Natural killer cell (primary cell): ENCODE measurements at places on chromosomes 5 and 9. TPM values are rescaled to one million over a fixed set of nuclear protein-coding genes. Genes with fewer than 3 reads are reported as not detected.

DNA sequence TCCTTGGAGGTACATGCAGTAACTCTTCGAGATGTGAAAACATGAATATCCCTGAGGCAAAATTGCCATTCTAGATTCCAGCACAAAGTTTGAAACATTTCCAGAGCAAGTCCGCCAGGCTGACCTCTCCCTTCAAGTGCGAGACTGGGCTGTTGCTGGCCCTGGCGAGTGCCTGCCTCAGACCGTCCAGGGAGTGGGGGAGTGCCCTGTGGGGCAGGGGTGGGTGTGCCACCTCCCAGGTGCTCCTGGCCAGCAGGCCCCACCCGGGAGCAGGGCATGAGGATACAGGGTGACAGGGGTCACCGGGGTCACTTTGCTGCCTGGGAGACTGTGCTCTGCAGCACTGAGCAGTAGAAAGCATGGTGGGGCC lies 199.9 kb downstream of the AOPEP start:
- H3K4me1 ChIP-seq = no peaks in the 10 kb centered on the region
- DNase-seq = no peak
- H3K27ac ChIP-seq = no peak overlapping the region
- no peaks in the 10 kb centered on the region for H3K27me3 ChIP-seq
- no peak overlapping the region for H3K4me3 ChIP-seq

ROPN1L gene
- 1.2 TPM for total RNA-seq

RBM22 gene
- total RNA-seq = 145 TPM

DNA sequence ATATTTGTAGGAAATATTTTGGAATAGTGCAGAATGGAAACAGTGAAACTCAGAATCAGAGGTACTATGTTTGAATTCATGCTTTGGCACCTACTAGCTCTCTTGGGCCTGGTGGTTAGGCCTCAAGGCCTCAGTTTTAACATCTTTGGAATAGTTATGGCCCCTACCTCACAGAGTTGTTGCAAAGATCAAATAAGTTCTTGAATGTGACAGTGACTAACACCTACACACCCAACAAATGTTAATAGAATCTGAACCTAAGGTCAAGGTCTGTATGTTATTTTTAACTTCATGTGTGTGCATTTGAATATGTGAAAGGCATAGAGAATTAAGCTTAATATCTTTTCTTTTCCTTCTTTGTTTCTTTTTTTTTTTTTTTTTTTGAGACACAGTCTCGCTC lies 87.3 kb downstream of the SLC44A1 start:
- no peak overlapping the region for H3K4me3 ChIP-seq
- no peak for DNase-seq
- H3K27ac ChIP-seq = no peak overlapping the region

- H3K36me3 ChIP-seq = no peaks in the 10 kb centered on the region
- DNase-seq = no peak
- no peak within 1 kb of the TSS for H3K27ac ChIP-seq
- no peaks in the 10 kb centered on the region for H3K4me1 ChIP-seq
- no peaks in the 10 kb centered on the region for H3K27me3 ChIP-seq
Measured at GRCh38 chr5:140806834-140807775, at the start of gene PCDHA4. Gene PCDHA4 (plus strand): TSS chr5:140807068.

DNA sequence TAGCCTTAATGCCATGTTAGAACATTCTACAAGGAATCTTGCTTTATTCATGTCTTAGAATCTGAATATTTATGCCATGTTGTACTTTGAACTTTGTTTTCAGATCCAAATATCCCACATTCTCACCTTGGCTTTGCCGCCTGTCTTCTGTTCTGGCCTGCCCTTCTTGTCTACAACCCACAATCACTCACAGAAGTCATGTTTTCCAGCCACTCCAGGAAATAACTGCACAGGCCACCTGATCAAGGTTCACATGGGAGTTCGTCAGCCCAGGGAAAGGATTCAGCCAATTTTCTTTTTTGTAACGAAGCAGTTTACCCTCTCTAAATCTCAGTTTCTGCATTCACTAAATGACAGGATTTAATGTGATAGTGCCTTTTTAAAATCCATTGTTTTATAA lies 70.5 kb downstream of the JAKMIP2 start:
- H3K36me3 ChIP-seq = no peaks in the 10 kb centered on the region
- no peaks in the 10 kb centered on the region for H3K27me3 ChIP-seq
- no peak overlapping the region for H3K27ac ChIP-seq

SPARC gene
- 48.5 TPM for total RNA-seq

DNA sequence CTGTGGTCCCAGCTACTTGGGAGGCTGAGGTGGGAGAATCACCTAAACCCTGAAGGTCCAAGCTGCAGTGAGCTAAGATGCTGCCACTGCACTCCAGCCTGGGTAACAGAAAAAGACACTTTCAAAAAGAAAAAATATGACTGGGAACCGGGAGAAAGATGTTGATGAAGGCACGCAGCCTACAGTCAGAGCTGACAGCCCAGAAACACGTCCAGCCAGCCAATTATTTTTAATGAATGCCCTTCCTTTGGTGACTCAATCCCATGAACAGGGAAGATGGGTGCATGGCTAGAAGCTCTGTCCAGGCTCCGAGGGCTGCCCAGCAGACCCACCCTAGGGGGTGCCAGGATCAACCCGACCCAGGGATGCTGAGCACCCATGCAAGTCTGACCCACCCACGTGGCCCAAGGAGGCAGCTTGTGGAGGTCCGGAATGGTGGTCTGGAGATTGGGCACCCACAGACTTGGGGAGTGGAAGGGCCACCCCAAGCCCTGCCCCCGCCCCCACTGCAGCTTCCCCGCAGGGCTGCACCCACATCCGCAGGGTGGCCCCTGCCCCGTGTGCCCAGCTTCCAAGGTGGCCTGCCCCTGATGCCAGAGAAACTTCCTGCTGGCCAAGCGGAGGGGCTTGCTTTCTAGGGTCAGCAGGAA lies 51.0 kb downstream of the ADAMTS2 start:
- H3K27me3 ChIP-seq = no peaks in the 10 kb centered on the region
- no peak overlapping the region for H3K27ac ChIP-seq
- no peak for DNase-seq
- H3K4me1 ChIP-seq = no peaks in the 10 kb centered on the region
- no peak overlapping the region for H3K4me3 ChIP-seq

OTP gene
- total RNA-seq = not detected

DNA sequence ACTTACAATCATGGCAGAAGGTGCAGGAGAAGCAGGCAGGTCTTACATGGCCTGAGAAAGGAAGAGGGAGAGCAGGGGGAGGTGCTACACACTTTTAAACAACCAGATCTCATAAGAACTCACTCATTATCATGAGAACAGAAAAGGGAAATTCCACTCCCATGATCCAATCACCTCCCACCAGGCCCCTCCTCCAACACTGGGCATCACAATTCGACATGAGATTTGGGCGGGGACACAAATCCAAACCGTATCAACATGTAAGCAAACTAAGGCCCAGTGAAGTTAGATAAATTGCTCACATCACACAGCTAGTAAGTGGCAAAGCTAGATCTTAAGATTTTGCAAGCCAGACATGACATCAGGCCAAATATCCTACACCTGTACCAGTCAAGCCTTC lies 48.3 kb upstream of the RIC1 start:
- H3K27me3 ChIP-seq = no peaks in the 10 kb centered on the region
- no peaks in the 10 kb centered on the region for H3K36me3 ChIP-seq
- H3K27ac ChIP-seq = no peak overlapping the region

IFNK gene
- total RNA-seq = not detected

DNA sequence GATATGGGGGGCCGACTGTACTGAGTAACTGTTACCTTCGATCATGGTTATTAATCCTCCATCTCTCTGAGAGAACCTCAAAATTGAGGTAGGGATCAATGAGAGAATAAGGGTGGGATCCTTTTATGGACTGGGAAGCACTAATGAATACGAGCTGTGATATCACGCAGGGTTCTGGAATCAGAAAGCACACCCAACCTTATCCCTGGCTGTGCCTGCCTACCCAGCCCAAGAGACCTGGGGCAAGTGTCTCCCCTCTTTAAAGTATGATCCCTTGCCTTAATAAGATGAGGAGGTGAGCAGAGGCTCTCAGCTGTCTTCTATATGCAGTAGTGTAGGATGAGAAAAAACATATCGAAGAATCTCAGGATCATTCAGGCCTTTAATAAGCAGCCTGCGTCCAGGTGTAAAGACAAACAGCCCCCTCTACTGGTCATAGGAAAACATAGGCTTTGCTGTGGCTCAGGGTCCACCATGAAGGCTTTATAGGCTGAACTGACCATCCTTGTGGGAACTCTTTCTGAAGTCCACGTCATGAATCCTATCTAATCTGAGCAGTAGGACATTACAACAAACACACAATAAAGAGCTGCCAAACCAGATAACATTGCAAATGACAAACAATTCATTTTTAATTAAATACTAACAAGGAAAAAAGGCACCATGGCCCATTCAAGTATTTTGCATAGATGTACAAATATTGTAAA lies 16.8 kb downstream of the NIPAL4 start:
- peaks cover 3% of the 10 kb centered on the region for H3K4me1 ChIP-seq
- peak; percentile 65 for DNase-seq
- no peak overlapping the region for H3K27ac ChIP-seq
- no peak overlapping the region for H3K4me3 ChIP-seq

GRCh38 chr9:96383165-96383942 lies at the start of gene SLC35D2:
Gene SLC35D2 (minus strand): TSS chr9:96383711. CDS start chr9:96383634, 77 bp downstream.
- H3K4me3 ChIP-seq = peak within 1 kb of the TSS; percentile 59
- DNase-seq = peak; percentile 43
- H3K27me3 ChIP-seq = no peaks in the 10 kb centered on the region
- H3K36me3 ChIP-seq = peaks cover 2% of the 10 kb centered on the region
- no peak within 1 kb of the TSS for H3K27ac ChIP-seq

GRCh38 chr5:142522983-142523382 lies 162.9 kb downstream of the FGF1 start:
- no peaks in the 10 kb centered on the region for H3K4me1 ChIP-seq
- no peak overlapping the region for H3K27ac ChIP-seq
- H3K27me3 ChIP-seq = no peaks in the 10 kb centered on the region
